ENCODE measurements at places on chromosomes 2 and 18.

GRCh38 chr2:224428787-224429440, 27.0 kb upstream of the FAM124B start:
- DNase-seq, result no peak

DNA sequence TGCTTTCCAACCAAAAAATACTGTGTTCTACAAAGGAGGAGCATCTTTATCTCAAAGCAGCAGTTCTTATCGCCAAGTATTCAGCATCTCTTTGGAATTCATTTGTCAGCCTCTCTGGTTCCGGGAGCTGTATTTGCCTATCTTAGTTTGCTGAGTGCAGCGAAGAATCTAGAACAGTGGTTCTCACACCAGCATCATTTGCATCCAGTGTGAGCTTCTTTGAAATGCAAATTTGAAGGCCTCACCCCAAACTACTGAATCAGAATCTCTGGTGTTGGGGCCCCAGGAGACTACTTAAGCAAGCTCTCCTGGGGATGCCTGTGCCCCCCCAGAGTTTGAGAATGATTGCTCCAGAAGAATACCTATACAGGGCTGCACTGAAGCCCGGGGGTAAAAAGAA, 1.5 kb upstream of the PTPN2 start:
- no peak for DNase-seq

- no peak for DNase-seq
These were observed 90.9 kb downstream of the SP3 start for GRCh38 chr2:173874003-173874893.

DNA sequence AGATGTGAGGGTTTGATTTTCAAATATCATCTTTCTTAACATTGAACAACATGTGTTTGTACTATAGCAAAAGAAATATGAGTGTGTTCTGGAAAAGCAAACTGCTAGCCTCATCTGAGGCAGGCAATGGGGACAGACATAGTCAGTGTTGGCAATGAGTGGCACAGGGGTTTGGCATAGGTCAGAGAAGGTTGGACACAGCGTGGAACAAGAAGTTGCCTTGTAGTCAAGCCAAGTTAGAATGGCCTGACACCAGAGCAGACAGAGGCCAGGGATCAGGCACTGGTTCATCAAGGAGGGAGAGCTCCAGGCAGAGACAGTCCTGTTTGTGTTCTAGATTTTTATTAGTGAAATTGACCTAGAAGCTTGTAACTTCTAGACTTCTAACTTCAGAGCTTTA, 100.8 kb upstream of the TANK start:
- no peak for DNase-seq
